ENCODE measurements at places on chromosomes 11 and 22. TPM values are rescaled to one million over a fixed set of nuclear protein-coding genes. Genes with fewer than 3 reads are reported as not detected.

Gene MOV10L1
- total RNA-seq = 2.9 TPM

Gene PDE2A
- 3.9 TPM for total RNA-seq

Gene GRIA4
- total RNA-seq = not detected

Gene RHBDD3
- 35.0 TPM for total RNA-seq

Gene SCGB1D2
- total RNA-seq = not detected

Gene FAM180B
- 1.3 TPM for total RNA-seq

Gene PATE2
- not detected for total RNA-seq

Gene LRRC55
- total RNA-seq = 0.17 TPM

Gene SMC1B
- not detected for total RNA-seq
